ENCODE measurements at places on chromosomes 6 and 20.

GRCh38 chr6:128655978-128656498 lies 135.6 kb upstream of the PTPRK start:
- DNase-seq = no peak

GRCh38 chr6:121881974-121882667 lies 446.7 kb downstream of the GJA1 start:
- no peak for DNase-seq

- DNase-seq = no peak
Measured at GRCh38 chr6:167298127-167298526, 7.0 kb downstream of the UNC93A start.

- DNase-seq = no peak
Measured at GRCh38 chr6:72533606-72534005, 88.3 kb upstream of the KCNQ5 start.

GRCh38 chr6:79468587-79468986 lies 68.6 kb downstream of the LCA5 start:
- no peak for DNase-seq

- DNase-seq = no peak
Measured at GRCh38 chr6:147216915-147217314, 12.7 kb downstream of the STXBP5 start.

- no peak for DNase-seq
Measured at GRCh38 chr6:34872332-34872731, 15.5 kb downstream of the TAF11 start.

GRCh38 chr20:5731753-5732366 lies 18.3 kb upstream of the SHLD1 start:
- no peak for DNase-seq

GRCh38 chr6:147693181-147693580 lies 184.7 kb downstream of the SAMD5 start:
- no peak for DNase-seq

- no peak for DNase-seq
Measured at GRCh38 chr20:45949542-45950329, 15.3 kb downstream of the PCIF1 start.

DNA sequence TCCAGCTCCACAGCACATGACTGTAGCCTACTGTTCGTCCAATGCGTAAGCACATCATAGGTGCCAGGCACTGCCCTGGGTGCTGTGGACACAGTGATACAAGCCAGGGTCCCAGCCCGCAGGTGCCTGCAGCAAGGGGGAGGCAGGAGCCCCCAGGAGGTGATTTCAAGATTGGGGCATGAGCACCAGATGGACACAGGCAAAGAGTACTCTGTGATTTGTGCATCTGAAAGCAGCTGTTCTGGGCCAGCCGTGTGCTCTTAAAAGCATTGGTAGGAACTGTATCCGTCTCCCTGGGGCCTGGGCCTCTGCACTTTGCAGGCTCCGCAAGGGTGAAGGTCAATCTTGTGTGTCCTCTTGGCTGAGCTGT lies 149.8 kb downstream of the SYCP2 start:
- DNase-seq = no peak

- DNase-seq = no peak
Measured at GRCh38 chr6:119628691-119629594, 279.4 kb upstream of the MAN1A1 start.

Data from progenitor cell of endocrine pancreas (in vitro differentiated cells).